ENCODE measurements at places on chromosomes 6 and 20.

- DNase-seq, result no peak
Observed at GRCh38 chr20:22492497-22492896, 91.9 kb downstream of the FOXA2 start.

DNA sequence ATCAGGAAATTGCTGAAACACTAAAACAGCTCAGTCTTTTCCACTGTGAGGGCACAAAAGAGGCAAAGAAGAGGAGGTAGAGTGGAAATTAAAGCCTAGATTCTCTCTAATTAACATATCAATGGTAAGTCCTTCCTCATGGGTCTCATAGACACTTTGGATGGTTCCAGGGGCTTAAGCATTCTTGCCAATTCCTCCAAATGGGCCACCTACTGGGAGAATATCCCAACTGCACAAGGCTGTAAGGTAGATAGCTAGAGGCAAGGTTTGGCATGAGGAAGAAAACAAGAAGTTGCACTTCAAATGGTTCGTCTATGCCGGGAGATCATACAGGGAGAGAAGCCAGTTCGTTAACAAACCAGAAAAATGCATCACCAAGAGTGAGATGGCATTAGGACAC is 107.6 kb upstream of the KHDRBS2 start:
- DNase-seq, result no peak

DNA sequence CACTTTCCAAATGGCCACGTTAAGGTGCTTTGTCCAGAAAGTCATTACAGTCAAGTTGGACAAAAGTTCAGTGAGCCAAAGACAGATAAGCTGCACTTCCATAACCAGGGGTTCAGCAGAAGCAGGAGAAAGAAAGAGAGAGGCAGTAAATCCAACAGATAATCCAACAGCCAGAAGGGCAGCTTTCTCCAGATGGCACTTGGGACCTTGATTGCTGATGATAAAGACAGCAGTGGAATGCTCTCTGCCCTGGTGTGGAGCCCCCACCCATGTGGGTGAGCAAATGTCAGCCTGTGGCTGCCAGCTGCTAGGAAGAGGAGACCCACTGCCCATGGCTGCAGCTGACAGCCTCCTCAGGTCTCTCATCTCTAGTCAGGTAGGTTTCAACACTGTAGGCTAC is 18.7 kb upstream of the NRSN1 start:
- DNase-seq, result no peak

DNA sequence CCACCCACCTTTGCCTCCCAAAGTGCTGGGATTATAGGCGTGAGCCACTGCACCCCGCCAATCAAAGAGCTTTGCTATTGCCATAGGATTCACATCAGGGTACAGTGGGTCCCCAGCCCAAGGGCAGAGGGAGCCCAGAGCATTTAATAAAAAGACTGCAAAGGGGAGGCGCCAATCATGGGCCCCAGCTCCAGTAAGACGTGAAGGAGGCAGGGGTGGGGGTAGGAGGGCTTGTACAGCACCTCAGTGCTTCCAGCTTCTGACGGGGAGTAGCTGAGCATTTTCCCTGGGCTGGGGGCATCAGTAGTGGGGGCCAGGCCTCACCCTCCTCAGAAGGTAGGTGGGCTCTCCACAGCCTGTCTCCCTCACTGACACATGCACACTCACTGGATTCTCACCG is 1.5 kb downstream of the ADA start:
- DNase-seq, result no peak

GRCh38 chr6:28776269-28777146 is 147.3 kb downstream of the TRIM27 start:
- no peak for DNase-seq

DNA sequence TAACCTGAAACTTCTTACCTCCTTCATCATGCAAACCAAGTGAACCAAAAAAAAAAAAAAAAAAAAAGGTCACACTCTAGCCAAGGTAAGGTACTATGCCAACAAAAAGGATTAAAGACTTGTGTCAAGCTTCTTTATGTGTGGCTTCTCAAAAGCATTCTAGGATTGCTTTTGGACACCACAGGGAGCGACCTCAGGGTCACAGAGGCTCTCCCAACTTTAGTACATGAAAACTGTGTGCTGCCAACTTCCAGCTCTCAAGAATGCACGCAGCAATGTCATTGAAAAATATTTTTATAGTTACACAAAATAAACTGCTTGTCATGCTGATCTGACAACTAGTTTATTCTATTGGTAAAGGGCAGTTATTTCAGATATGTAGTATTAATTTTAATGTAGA is 243.8 kb downstream of the PLCB1 start:
- DNase-seq, result no peak

DNA sequence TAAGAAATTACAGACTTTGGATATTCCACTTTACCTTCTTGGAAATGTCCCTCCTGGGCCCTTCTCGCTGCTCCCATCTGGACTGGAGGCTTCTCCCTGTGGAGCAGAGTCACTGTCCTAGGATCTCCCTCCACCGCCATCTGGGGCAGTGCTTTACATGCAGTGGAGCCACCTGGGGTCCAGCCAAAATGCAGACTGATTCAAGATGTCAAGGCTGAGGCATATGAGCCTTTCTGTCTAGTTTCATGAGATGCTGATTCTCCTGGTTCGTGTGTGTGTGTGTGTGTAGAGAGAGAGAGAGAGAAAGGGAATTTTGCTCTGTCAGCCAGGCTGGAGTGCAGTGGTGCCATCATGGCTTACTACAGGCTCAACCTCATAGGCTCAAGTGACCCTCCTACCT is 14.9 kb downstream of the MICA start:
- DNase-seq, result no peak

DNA sequence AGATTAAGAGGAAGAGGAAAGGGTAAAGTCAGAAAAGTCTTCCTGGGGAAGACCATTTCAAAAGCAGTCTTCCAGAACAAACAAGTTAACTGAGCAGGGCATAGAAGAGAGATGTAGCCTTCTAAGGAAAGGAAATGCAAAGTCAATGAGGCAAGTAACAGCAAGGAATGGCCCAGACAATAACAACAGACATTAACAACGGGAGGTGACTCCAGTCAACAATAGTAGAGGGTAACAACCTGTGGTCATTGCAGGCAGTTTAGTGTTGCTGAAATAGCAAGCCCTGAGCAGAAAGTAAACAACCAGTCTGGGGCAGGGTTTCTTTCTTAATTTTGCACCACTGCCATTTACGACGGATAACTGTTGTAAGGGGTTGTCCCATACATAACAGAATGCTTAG is 2.1 kb downstream of the MDN1 start:
- no peak for DNase-seq

GRCh38 chr20:18003897-18004296 is 35.1 kb downstream of the MGME1 start:
- DNase-seq, result no peak

DNA sequence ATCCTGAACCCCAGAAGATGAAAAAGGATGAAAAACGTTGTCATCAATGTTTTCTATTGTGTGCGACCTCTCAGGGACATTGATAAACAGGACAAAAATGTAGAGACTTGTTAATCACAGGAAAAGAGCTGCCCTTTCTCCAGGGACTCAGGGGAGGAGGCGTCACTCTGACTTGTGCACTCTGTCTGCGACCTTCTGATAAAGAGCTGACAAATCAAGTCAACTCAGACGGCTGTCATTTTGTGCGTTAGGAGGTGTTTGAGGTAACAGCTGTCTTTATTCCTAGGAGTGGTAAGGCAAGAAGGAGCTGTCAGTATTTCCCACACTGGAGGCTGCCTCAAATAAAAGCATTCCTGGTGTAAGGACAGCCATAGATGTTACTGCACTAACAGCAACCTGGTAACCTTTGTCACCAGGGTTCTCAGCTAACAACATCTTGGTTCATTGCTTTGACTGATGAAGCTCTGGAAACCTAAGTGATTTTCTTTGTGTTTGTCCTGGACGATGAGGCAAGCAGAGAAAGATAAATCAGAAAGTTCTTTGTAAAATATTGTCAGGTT is 38.6 kb upstream of the NXT1 start:
- DNase-seq, result no peak

DNA sequence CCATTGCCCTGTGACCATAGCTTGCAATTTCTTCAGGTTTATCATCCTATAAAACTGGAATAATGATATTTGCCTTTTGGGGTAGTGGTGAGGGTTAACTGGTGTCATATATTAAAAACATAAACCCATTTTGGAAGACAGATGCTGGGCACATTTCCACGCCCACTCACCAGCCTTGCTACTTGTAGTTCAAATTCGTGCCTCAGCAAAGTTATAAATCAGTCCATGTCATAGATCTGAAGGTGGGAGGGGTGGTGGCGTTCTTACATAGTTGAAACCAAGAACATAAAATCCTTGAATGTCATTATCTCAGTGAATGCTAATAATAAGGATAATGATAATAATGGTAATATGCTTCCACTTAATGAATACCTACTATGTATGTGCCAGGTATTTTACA is 9.4 kb upstream of the ELMO2 start:
- DNase-seq, result no peak

DNA sequence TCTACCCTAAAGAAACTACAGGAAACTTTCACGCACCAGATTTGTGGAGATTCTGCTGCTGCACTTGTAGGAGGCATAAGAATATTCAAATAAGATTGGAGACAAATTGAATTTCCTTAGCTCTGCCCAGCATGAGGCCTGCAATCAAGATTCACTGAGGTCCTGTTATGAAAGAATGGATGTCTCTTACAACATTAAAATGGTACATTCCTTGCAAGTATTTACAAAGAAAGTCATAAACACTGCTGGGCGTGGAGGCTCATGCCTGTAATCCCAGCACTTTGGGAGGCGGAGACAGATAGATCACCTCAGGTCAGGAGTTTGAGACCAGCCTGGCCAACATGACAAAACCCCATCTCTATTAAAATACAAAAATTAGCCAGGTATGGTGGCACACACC is 74.0 kb upstream of the MAP3K4 start:
- DNase-seq, result no peak

Measured in stimulated activated CD8-positive, alpha-beta memory T cell treated with anti-CD3 and anti-CD28 coated beads, Interleukin-15, amount 100 ng/mL, for 1 hour (primary cell).